ENCODE measurements at places on chromosomes 6 and 20. TPM values are rescaled to one million over a fixed set of nuclear protein-coding genes. Genes with fewer than 3 reads are reported as not detected.

- DNase-seq, result no peak
Measured at GRCh38 chr6:145370559-145370958, 364.8 kb downstream of the EPM2A start.

DNA sequence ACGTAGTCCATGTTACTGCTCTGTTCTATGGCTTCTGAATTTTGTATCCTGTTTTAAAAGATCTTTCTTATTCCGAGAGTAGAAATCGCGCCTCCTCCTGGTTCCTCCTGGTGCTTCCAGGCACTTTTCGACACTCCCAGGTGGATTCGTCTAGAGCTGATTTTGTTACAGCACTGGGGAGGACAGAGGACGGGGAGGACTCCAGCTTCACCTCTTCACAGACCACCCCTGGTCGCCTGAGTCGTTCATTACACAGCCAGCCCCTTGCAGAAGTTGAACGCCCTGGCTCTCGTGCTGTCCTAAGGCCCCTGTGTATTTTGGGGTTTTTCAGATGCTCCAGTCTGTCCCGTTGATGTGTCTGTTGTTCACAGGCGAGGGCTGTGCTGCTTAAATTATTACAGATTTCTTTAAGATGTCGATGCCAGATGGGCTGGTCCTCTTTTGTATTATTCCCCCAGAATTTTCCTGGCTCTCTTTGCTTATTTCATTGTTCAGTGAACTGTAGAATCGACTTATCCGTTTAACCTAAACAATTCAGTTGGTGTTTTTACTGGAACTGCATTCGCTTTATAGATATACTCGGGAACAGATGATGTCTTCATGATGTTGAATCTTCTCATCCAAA lies 30.5 kb downstream of the COL20A1 start:
- DNase-seq, result no peak

GRCh38 chr6:97048771-97049170 lies 124.2 kb downstream of the KLHL32 start:
- DNase-seq, result no peak

- no peak for DNase-seq
Measured at GRCh38 chr6:133300896-133301295, 59.7 kb downstream of the EYA4 start.

- DNase-seq, result no peak
Measured at GRCh38 chr6:156776470-156776839, 723 bp upstream of the ARID1B start.

DNA sequence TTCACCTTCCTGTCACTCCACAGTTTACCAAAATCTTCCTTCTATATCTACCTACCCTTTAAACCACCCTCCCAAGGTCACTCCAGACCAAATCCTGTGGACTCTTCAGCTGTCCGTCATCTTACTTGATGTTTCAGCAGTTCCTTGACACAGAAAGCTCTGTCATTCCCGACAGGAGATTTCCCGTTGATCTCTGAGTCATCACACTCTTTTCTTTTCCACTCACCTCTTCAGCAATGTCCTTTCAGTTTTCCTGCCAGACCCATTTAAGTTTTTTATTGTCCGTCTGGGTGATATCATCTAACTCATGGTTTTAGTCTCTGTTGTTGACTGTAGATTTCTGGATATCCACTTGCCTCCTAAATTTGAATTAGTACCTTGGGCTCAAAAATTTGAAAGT lies 69.9 kb upstream of the SCGN start:
- DNase-seq, result no peak

Gene RIPPLY2
- 0.90 TPM for total RNA-seq

Gene DACT2
- 5.5 TPM for total RNA-seq

Gene SLC17A1
- total RNA-seq, result not detected

Gene MROH8
- 1.1 TPM for total RNA-seq

Measured in H7 (cell line).